ENCODE measurements at places on chromosomes 6 and 20.

DNA sequence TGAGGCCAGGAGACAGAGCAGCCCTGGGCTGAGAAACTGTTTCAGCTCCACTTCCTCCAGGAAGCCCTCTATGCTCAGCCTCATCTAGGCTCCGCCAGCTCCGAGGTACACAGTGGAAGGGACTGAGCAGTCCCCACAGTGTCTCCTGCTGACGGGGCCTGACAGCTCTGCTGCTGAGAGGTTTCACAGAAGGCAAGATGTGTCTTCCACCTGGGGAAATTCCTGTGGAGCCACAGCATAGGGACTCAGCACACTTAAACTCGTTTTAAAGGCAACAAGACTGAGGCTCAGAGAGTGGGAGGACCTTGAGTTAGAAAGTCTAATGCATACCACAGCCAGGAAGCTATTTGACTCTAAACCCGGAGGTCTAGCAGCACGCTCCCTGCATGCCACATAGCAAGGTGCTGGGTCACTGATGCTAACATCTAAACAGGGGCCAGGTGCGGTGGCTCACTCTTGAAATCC is 6.8 kb downstream of the ADA start:
- no peak for DNase-seq

DNA sequence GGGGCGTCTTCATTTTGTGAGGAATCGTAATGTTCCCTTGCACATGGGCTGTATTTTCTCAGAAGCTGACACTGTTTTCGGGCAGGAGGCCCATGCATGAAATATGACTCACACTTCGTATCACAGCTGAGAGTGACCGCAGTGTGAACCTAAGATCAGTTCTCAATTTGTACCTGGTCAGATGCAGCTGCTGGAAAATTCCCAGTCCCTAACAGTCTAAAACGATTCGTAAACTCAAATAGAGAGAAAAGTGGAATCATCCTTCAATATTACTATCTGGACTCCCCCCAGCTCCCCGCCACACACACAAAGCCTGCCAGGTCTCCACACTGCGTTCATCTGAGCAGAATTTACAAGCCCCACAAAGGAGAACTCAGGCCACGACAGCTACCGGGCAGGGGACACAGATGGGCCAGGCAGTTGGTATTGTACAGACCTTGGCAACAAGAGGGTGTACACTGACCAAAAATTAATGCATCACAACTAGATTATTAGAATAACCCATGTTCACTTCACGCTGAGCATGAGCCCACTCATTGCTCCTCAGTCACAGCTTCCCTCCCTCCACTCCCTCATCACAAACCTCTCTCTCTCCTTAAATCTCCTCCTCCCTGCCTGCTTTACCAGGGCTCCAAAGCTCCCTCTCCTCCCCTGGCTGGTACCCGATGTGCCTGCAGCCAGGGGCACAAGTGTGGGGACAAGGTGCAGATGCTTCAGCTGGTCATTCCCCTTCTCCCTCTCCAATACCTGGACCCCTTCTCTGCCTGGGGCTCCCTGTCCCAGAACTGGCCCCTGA is 488.4 kb downstream of the PREX1 start:
- no peak for DNase-seq

DNA sequence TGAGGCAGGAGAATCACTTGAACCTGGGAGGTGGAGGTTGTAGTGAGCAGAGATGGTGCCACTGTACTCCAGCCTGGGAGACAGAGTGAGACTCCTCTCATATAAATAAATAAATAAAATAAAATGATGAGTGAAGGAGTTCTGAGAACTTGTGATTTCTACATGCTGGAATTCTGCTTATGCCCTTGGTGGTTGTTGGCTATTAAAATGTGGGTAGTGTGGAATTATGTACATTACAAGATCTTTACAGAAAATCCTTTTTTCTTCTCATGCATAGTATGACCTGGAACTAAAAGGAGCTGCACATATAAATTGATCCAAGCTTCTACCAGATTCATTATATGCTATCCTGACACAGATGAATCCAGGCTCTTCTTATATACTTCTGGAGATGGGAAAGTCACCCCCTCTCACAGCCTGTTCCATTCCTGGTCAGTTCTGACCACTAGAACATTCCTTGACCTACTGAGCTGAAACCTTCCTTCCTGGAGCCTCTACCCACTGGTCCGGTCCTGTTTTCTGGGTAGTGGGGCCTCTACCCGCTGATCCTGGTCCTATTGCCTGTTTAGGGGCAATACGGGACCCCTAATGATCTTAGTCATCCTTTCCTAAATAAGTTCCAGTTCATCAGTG is 37.7 kb upstream of the TAF8 start:
- no peak for DNase-seq

GRCh38 chr20:32333181-32333987 is 24.7 kb upstream of the ASXL1 start:
- no peak for DNase-seq

- no peak for DNase-seq
Measured at GRCh38 chr6:154378518-154378917, 21.9 kb upstream of the IPCEF1 start.

DNA sequence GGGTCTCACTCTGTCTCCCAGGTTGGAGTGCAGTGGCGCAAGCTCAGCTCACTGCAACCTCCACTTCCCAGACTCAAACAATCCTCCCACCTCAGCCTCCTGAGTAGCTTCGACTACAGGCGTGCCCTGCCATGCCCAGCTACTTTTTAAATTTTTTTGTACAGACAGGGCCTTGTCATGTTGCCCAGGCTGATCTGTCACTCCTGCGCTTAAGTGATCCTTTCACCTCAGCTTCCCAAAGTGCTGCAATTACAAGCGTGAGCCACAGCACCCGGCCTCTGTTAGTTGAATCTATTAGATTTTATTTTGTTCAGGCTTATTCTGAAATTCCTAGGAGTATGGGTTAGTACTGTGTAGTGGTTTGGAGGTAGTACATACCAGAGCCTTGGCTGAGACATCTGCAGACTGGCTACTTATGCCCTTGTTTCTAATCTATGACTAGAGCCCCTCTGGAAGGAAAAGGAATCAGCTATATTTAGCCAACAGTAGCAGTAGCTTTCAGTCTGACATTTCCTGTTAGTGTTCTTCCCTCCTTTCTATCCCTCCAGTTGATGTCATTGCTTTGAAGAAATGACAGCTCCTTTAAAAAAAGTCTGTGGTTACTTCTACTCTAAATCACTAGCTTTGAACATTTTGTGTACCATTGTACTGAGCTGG is 74.4 kb downstream of the ITCH start:
- no peak for DNase-seq

- DNase-seq: peak; percentile 6
Measured at GRCh38 chr6:81465859-81466258, 286.6 kb downstream of the TENT5A start.
